ENCODE measurements at places on chromosomes 3 and 15.

DNA sequence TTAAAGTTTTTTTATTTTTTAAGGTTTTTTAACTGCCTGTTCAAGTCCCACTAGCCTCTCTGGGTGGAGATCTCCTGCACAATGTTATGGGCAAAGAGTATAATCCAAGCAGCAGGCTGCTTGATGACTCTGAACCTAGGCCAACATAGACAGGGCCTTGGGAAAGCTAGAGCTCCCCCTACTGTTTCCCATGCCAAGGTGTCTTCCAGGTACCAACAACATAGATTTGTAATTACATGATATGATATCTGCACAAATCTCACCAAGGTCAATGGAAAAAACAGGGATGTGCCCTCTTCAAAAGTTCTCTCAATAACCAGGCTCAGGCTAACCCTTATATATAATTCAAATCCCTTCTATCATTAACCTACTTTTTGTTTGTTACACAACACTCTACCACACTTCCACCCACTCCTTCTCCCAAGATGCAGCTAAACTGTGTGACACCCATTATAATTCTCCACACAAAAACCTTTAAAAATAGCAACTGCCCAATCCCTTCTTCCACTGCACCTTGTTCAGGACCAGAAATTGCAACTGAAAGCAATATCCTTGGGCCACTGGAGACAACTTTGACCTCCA lies 43.8 kb downstream of the RBM15B start:
- peak; percentile 10 for DNase-seq

GRCh38 chr15:77504306-77504705 lies 83.6 kb downstream of the HMG20A start:
- DNase-seq = no peak

DNA sequence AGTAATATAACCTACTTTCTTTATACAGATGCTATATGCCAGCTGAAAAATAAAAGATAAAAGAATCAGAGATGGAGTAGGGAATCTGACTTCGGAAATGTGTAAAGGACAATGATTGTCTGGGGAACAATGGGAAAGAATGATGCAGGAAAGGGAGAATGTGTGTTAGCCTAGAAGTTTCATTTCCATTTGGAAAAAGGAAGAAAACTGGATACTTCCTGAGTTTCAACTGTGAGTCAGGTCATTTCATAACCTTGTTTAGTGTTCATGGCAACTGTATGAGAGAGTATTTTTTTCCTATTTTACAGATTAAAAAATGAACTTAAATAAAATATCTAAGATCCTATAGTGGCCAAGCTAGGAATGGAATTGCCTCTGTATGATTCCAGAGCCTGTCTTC lies 261.3 kb upstream of the NECTIN3 start:
- no peak for DNase-seq

- DNase-seq = no peak
Measured at GRCh38 chr3:64708456-64708855, 20.7 kb upstream of the ADAMTS9 start.

- DNase-seq = no peak
Measured at GRCh38 chr15:90946538-90946937, 8.1 kb upstream of the RCCD1 start.

GRCh38 chr3:147620906-147621305 lies 211.7 kb downstream of the ZIC1 start:
- DNase-seq = no peak

GRCh38 chr15:75209289-75209676 lies 7.6 kb downstream of the C15orf39 start:
- no peak for DNase-seq

DNA sequence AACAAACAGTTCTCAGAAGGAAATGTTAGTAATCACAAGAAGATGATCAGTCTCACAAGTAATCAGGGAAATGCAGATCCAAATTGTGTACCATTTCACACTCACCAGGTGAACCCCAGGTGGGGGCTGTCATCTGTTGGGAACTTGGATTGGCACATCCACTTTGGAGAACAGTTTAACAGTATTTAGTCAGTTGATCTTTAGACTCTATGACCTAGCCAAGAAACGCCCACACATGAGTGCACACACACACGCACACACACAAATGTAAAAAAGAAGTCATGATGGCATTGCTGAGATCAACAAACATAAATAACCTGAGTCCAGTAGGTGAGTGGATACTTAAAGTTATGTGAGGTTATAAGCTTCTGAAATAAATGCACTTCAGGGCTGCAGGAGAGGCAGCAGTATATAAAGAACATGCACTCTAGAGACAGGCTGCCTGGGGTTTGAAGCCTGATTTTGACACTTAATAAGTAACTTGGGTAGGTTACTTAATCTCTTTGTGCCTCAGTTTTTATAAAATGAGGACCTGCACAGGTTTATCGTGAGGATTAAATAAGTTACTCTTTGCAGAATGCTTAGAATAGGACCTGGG lies 17.7 kb downstream of the ACVR2B start:
- DNase-seq = no peak

GRCh38 chr15:96079041-96079440 lies 251.5 kb upstream of the NR2F2 start:
- no peak for DNase-seq

DNA sequence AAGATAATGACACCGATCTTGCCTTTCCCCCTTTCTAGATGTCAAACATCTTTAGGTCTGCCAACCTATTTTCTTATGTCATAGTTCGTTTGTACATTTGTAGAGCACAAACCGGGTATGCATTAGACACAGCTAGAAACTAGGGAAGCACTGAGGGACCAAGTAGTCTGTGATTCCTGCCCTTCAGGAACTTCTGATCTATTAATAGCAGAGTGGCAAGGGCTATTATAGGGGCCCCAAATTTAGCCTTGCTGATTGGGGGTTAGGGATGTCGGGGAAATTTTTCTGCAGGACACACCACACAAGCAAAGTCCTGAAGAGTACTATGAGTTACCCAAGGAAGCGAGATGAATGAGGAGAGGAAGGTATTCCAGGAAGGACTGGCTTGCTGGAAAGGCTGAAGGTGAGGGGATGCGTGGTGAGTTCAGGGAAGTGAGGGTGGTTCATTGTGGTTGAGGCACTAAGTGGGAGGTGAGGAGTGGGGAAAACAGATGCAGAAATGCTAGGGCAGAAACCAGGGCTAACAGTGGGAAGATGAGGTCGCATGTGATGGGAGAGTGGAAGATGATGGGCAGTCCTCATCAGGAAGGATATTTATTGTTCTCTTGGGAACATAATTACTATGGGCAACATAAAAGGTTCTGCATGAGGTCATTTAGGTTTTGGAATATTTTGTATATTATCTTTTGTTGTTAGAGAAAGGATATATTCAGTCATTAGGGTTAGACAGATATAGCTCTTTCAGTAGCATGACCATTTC lies 144.3 kb downstream of the CMSS1 start:
- DNase-seq = no peak

DNA sequence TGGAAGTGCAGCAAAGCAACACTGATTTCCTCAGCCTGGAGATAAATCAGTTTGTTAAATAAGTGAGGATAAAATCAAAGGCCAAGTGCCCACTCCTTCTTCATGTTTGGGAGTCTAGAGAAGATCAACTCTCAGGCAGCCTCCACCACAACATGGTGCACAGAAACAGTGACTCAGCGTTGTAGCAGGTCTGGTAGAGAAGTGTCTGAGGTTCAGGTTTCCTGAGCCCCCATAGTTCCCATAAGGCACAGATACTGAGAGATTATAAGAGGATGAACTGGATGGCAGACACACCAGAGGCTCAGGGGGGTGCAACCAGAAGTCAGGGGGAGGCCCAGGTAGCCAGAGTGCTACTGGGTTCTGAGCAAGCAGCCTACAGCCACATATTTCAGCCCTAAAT lies 166.7 kb downstream of the FRMD5 start:
- no peak for DNase-seq

GRCh38 chr3:16474920-16475319 lies 38.6 kb downstream of the RFTN1 start:
- DNase-seq = no peak

GRCh38 chr3:146511402-146512134 lies 32.8 kb downstream of the PLSCR1 start:
- DNase-seq = no peak

- no peak for DNase-seq
Measured at GRCh38 chr3:171974986-171975837, 64.2 kb upstream of the FNDC3B start.

- no peak for DNase-seq
Measured at GRCh38 chr15:68880382-68880781, 49.9 kb upstream of the SPESP1 start.

DNA sequence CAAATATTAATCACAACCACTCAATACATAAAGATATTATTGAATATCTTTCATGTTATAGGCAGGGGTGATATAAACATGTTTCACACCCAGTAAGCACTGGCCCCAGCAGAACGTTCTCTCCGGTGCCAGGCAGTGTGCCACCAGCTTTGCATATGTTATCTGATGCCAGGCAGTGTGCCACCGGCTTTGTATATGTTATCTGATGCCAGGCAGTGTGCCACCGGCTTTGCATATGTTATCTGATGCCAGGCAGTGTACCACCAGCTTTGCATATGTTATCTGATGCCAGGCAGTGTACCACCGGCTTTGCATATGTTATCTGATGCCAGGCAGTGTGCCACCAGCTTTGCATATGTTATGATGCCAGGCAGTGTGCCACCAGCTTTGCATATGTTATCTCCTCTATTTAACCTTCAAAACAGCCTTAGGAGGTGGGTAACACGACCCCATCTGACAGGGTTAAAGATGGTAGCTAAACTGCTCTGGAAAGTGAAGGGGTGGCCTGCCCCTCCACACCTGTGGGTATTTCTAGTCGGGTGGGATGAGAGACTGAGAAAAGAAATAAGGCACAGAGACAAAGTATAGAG lies 6.9 kb downstream of the MUC20 start:
- DNase-seq = no peak

GRCh38 chr3:179921500-179921899 lies 115.2 kb downstream of the PEX5L start:
- DNase-seq = no peak

- no peak for DNase-seq
Measured at GRCh38 chr15:46129145-46129544, 494.3 kb downstream of the SQOR start.

GRCh38 chr3:50356553-50356952 lies 2.8 kb downstream of the TMEM115 start:
- no peak for DNase-seq

- no peak for DNase-seq
Measured at GRCh38 chr3:130389743-130390478, 44.4 kb downstream of the COL6A5 start.

- no peak for DNase-seq
Measured at GRCh38 chr3:138267083-138267482, 62.6 kb downstream of the NME9 start.

DNA sequence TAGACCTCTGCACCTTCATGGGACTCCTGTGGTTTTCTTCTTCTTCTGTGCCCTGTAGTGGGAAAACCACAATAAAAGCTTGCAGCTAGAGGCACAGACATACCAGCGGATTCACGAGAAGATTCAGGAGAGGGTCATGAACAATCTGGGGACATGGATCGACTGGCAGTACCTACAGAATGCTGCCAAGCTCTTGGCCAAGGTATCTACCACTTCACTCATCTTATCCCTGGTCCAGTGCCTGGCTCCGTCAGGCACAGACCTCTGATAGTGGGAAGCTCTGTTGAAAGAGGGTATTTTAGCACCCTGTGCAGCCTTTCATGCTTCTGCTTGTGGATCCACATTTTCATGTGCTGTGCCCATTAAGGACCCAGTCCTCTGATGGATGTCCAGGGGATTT lies 9.7 kb upstream of the P4HTM start:
- no peak for DNase-seq

DNA sequence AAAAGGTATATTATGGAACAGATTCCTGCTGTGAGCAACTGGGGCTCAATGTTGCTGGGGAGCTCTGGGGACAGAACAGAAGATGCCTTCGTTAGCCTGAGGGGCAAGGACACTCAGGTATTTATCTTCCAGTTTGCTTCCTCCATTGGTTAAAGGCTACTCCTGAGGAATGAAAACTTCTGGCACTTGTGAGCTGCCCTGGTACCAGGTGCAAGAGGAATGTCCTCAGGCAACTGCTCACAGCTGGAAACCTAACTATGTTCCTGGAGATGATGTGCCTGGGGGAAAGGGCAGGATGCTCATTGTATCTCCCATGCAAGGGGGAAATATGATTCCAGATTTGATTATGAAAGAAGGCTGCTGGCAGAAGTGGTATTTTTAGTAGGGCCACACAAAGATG lies 54.0 kb upstream of the BBX start:
- DNase-seq = no peak

All from stimulated activated CD4-positive, alpha-beta T cell treated with anti-CD3 and anti-CD28 coated beads, Interleukin-15, amount 100 ng/mL, for 1 hour (primary cell).